ENCODE measurements at places on chromosomes 5 and 9.

DNA sequence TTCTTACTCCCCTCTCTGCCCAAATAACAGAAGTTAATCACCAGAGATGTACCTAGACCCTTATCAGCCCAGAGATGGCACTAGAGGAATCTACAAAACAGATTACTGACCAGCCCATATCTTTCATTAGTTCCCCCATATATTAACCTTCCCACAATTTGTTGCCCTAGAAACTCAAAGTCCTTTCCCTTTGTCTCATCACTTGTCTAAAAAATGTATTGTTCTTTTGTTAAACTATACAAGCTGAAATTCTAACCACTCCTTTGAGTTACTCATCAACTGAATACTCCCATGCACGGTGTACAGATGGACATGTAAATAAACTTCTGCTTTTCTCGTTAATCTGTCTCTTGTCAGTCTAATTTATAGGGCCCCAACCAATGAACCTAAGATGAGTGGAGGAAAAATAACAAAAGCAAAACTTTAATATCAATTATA lies 130.9 kb downstream of the CCDC192 start:
- no peak overlapping the region for H3K4me3 ChIP-seq
- no peak for DNase-seq
- H3K27ac ChIP-seq, result no peak overlapping the region
- H3K36me3 ChIP-seq, result no peaks in the 10 kb centered on the region
- peaks cover under 1% of the 10 kb centered on the region for H3K27me3 ChIP-seq
- H3K4me1 ChIP-seq, result no peaks in the 10 kb centered on the region

GRCh38 chr5:156031181-156031580 lies 295.8 kb upstream of the SGCD start:
- no peaks in the 10 kb centered on the region for H3K36me3 ChIP-seq
- H3K4me1 ChIP-seq, result no peaks in the 10 kb centered on the region
- no peak overlapping the region for H3K4me3 ChIP-seq
- DNase-seq, result no peak

GRCh38 chr5:4020400-4020799 lies 424.8 kb downstream of the IRX1 start:
- H3K27ac ChIP-seq, result no peak overlapping the region
- no peak overlapping the region for H3K4me3 ChIP-seq
- DNase-seq, result no peak
- no peaks in the 10 kb centered on the region for H3K36me3 ChIP-seq
- no peaks in the 10 kb centered on the region for H3K27me3 ChIP-seq

GRCh38 chr9:113589890-113590289 lies 126.4 kb downstream of the RGS3 start:
- H3K27ac ChIP-seq, result peak overlapping the region; percentile 61
- H3K36me3 ChIP-seq, result peaks cover 28% of the 10 kb centered on the region
- peak; percentile 39 for DNase-seq
- H3K27me3 ChIP-seq, result no peaks in the 10 kb centered on the region

- H3K4me1 ChIP-seq, result peaks cover 9% of the 10 kb centered on the region
- no peak for DNase-seq
- peaks cover 79% of the 10 kb centered on the region for H3K27me3 ChIP-seq
- no peaks in the 10 kb centered on the region for H3K36me3 ChIP-seq
Observed at GRCh38 chr5:159049844-159050315, 49.8 kb downstream of the EBF1 start.

- no peak for DNase-seq
- no peaks in the 10 kb centered on the region for H3K27me3 ChIP-seq
- H3K36me3 ChIP-seq, result no peaks in the 10 kb centered on the region
- H3K4me1 ChIP-seq, result no peaks in the 10 kb centered on the region
- H3K27ac ChIP-seq, result no peak overlapping the region
- H3K4me3 ChIP-seq, result no peak overlapping the region
Observed at GRCh38 chr5:121160591-121160990, 691.1 kb upstream of the FTMT start.

DNA sequence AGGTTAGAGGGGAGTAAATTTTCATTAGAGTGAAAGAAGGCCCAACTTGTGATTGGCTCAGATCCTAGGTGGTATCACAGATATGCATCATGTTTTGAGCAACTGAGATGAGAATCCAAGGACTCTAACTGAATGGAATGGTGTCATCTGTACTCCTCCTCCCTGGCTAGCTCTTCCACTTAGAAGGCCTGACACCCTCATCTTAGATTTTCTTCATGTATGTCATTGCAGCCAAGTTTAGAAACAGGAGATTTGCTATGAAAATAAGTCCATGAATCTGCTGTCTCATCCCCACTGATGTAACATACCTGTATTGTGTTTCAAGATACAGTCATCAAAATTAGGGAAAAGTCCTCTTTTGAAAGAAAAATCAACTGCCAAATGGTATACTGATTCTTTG lies 54.4 kb downstream of the ITGA1 start:
- no peaks in the 10 kb centered on the region for H3K27me3 ChIP-seq
- DNase-seq, result no peak
- no peaks in the 10 kb centered on the region for H3K36me3 ChIP-seq
- H3K27ac ChIP-seq, result no peak overlapping the region

- H3K27ac ChIP-seq, result no peak overlapping the region
- no peak overlapping the region for H3K4me3 ChIP-seq
- no peaks in the 10 kb centered on the region for H3K36me3 ChIP-seq
- DNase-seq, result no peak
- no peaks in the 10 kb centered on the region for H3K27me3 ChIP-seq
- H3K4me1 ChIP-seq, result no peaks in the 10 kb centered on the region
Observed at GRCh38 chr9:135612437-135612836, 26.9 kb downstream of the GLT6D1 start.

GRCh38 chr5:56108246-56108645 lies 113.5 kb upstream of the IL6ST start:
- DNase-seq, result no peak
- no peak overlapping the region for H3K4me3 ChIP-seq
- peaks cover 56% of the 10 kb centered on the region for H3K4me1 ChIP-seq
- H3K27ac ChIP-seq, result peak overlapping the region; percentile 86

- no peak overlapping the region for H3K27ac ChIP-seq
- no peaks in the 10 kb centered on the region for H3K4me1 ChIP-seq
- no peak for DNase-seq
- H3K4me3 ChIP-seq, result no peak overlapping the region
Observed at GRCh38 chr5:178786859-178787499, 56.5 kb upstream of the ZNF354A start.

DNA sequence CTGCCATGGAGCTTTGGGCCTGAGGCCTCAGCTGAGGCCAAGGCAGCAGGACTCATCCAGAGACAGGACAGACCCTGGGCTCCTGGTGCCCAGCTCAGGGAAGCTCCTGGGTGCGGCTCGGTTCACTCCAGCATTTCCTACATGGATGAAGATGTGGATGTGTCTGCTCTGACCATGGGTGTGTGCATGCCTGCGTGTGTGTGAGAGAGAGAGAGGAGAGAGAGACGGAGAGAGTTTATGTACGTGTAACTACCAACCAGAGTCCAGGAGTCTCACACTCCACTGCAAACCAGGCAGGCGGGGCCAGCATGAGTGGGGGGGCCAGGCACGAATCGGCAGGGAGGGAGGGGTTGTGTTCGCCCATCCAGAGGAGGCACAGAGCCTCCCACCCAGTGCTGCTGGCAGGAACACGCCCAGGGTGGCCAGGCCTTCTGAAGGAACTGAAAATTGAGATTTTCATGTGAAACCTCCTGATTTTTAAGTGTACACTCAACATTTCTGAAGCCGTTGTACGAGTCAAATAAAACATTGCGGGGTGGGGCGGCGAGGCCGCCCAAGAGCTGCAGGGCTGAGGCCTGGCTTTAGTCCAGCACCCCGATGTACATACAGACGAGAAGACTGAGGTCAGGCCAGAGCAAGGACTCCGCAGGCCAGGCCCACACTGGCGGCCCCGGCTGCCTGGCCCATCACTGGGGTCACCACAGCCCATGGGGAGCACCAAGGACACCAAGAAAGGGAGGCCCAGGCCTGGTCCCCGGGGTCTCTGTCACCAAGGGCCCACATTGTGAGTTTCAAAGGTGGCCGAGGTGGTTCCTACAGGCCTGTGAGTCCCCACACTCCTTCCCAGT lies 88.7 kb downstream of the ADAMTS2 start:
- H3K4me3 ChIP-seq, result no peak overlapping the region
- peak; percentile 8 for DNase-seq
- no peaks in the 10 kb centered on the region for H3K27me3 ChIP-seq
- no peaks in the 10 kb centered on the region for H3K4me1 ChIP-seq
- no peaks in the 10 kb centered on the region for H3K36me3 ChIP-seq
- H3K27ac ChIP-seq, result no peak overlapping the region

GRCh38 chr5:158534203-158534602 lies 565.5 kb downstream of the EBF1 start:
- H3K4me1 ChIP-seq, result no peaks in the 10 kb centered on the region
- H3K4me3 ChIP-seq, result no peak overlapping the region
- H3K36me3 ChIP-seq, result no peaks in the 10 kb centered on the region
- no peak overlapping the region for H3K27ac ChIP-seq

GRCh38 chr9:124280176-124280691 lies 22.5 kb downstream of the NEK6 start:
- peaks cover 20% of the 10 kb centered on the region for H3K27me3 ChIP-seq
- no peak for DNase-seq
- peaks cover under 1% of the 10 kb centered on the region for H3K4me1 ChIP-seq
- H3K4me3 ChIP-seq, result no peak overlapping the region

DNA sequence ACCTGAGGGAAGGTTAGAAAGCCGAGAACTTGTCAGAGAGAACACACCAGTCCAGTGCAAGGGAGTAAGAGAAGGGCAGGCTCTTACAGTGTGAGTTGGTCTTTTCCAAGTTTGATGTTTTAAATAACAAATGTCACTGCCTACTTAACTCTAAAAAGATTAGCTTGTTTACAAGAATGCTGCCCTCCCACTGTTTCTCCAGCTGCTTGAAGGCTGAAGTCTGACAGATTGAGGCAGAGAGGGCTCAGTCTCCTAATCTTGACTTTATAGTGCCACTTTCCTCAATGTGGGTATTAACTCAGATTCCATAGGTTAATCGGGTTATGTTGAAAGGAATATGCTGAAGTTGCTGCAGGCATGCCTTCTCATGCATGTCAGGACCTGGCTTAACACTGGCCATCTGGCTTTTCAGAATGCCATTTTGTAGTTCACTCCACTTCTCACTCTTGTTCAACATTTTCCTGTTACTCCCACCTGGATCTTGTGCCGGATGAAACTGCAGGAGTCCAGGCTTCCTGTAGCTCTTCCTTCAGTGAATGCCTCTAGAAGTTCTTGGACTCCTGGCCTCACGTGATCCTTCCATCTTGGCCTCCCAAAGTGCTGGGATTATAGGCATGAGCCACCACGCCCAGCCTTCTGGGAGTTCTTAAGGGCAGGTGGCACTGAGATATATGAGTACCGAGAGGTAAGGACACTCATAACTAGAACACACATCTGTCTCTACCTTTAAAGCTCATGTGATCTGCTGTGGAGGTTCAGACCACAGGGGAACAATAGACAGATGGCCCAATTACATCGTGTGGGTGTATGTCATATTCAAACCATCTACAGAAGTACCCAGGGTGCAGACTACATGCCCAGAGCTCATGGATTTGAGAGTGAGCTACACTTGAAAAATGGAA lies 249.7 kb downstream of the ARHGAP26 start:
- no peak for DNase-seq
- no peak overlapping the region for H3K4me3 ChIP-seq
- H3K27ac ChIP-seq, result no peak overlapping the region
- H3K36me3 ChIP-seq, result peaks cover 15% of the 10 kb centered on the region

DNA sequence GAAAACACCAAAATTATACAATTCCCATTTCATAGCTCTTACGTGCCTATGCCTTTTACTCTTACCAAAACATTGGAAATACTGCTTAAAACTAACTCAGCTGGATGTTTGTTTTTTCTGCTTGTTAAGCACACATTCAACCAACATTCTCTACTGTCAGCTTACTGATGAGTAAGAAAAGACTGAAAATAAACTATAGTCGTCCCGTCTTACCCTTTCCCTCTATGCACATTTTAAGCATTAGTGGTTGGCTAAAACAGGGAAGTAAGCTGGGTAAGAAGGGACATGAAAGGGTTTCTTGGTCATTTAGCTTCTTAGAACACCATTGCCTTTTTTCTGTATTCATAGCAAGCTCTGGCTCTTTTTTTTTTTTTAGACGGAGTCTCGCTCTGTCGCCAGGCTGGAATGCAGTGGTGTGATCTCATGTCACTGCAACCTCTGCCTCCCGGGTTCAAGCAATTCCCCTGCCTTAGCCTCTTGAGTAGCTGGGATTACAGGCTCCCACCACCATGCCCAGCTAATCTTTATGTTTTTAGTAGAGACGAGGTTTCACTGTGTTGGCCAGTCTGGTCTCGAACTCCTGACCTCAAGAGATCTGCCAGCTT lies 232.1 kb upstream of the PCSK5 start:
- no peak overlapping the region for H3K27ac ChIP-seq
- H3K4me1 ChIP-seq, result no peaks in the 10 kb centered on the region
- no peak overlapping the region for H3K4me3 ChIP-seq

DNA sequence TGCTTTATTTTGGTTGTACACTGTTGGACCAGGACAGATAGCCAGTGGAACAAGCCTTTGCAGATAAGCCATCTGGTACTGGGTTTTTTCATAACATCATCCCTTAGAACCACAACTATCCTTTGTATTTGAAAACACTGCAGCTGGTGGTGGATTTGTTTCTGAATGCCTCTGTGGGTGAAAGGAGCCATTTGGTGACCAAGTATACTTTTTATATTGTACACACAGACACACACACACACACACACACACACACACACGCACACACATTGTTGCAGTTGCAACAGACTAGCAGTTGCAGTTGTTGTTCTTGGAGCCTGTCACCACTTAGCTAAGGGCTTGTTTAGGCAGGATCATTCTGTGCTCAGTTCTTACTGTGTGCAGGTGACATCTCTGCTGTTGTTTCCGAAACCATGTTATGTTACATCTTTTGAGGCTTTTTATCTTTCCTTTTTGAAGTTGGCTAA lies 22.9 kb upstream of the CAVIN4 start:
- no peak overlapping the region for H3K27ac ChIP-seq
- no peak overlapping the region for H3K4me3 ChIP-seq
- no peaks in the 10 kb centered on the region for H3K27me3 ChIP-seq
- no peaks in the 10 kb centered on the region for H3K4me1 ChIP-seq
- H3K36me3 ChIP-seq, result no peaks in the 10 kb centered on the region
- no peak for DNase-seq

GRCh38 chr9:136689108-136689460 lies 1.8 kb upstream of the AGPAT2 start:
- DNase-seq, result no peak
- H3K4me3 ChIP-seq, result peak overlapping the region; percentile 23
- H3K4me1 ChIP-seq, result peaks cover 7% of the 10 kb centered on the region
- no peak overlapping the region for H3K27ac ChIP-seq
- no peaks in the 10 kb centered on the region for H3K36me3 ChIP-seq

DNA sequence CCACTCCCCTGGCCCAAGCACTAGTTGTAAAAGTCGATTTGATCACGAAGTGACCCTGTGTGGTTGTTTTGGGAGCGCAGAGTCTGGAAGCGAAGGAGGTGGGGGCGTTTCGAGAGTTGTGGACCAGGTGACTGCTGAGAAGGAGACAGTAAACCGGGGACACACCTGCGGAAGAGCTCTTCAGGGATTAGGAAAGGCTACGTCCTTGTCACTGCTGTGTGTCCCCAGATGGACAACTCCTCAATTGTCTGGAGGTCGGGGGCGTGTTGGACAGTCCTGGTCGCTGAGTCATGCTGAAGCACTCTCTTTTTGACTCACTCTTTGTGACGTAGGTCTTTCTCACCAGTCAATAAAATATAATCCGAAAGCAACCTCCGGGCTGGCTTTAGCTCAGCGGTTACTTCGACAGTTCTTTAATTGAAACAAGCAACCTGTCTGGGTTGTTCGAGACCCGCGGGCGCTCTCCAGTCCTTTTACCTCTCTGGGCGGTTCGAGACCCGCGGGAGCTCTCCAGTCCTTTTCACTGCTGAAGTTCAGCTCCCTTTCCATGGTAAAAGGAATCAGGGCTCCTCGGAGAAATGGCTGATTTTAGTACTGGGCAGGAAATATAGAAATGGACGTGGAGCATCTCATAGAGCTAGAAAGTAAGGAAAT lies 10.8 kb downstream of the ZMAT2 start:
- DNase-seq, result peak; percentile 88
- H3K27ac ChIP-seq, result peak overlapping the region; percentile 96
- H3K4me3 ChIP-seq, result peak overlapping the region; percentile 90
- peaks cover 17% of the 10 kb centered on the region for H3K27me3 ChIP-seq
- peaks cover 25% of the 10 kb centered on the region for H3K4me1 ChIP-seq

Data from activated naive CD4-positive, alpha-beta T cell treated with anti-CD3 and anti-CD28 coated beads, Interleukin-2, amount 10 ng/mL, durations not matched to agents 7 days and 5 days (primary cell).